Epithelial cell of prostate (primary cell): ENCODE measurements at places on chromosomes 1 and 21.

DNA sequence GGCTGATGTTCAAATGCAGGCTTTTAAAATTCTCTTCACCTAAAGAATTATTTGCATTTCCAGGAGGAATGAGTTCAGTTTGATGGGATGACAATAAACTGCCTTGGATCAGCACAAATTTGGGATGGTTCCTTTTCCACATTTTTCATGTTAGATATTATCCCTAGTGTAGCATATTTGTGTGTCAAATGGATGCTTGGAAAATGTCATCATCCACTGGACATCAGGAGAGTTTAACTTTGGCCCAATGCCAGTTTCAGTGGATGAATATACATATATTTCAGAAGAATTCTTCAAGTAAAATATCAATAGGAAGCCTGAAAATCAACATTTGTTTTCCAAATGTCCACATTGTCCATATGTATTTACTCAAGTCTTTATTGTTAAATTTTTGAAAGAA, 116.5 kb upstream of the COL24A1 start:
- no peak for DNase-seq

- no peak for DNase-seq
These were observed 506.0 kb downstream of the BRINP3 start for GRCh38 chr1:189971656-189972055.

DNA sequence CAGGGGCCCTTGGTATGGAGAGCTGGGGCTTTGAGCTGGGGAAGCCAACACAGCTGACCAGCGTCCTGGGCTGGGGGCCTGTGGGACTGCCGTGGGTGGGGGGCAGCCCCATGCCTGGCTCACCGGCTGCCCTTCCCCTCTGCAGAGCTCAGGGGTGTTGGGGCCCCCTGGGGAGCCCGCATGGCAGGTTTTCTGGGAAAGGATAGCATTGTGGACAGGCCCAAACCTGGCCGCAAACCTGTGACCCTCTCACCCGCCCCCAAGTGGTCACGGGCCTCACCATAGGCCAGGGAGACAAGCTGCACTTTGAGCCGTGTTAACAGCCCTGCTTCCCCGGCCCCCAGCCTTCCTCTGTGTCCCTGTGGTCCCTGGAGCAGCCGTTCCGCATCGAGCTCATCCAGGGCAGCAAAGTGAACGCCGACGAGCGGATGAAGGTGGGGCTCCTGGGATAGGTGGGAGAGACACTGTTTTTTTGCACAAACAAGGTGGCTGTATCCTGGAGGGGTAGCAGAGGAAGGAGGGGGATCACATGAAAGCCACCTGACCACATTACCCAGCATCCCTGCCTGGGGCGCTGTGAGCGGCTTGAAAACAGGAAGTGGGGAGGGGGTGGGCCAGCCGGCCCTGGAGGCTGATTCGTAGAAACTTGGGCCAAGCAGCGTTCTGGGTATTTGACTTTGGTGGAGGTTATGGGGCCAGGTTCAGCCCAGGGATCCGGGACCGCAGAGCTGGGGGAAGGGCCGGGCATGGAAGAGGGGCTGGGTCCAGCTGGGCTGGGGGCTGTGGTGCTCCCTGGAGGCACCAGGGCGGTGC, 65.9 kb downstream of the PIK3CD start:
- no peak for DNase-seq

GRCh38 chr1:61506236-61506635, 218.7 kb downstream of the TM2D1 start:
- DNase-seq = no peak

- DNase-seq = no peak
These were observed 213.0 kb downstream of the LMX1A start for GRCh38 chr1:165143437-165144065.
